Retina (tissue), 1 donor: ENCODE measurements at places on chromosomes 6 and 20.

GRCh38 chr20:62797671-62798532, 1.6 kb downstream of the MRGBP start:
- DNase-seq = no peak

DNA sequence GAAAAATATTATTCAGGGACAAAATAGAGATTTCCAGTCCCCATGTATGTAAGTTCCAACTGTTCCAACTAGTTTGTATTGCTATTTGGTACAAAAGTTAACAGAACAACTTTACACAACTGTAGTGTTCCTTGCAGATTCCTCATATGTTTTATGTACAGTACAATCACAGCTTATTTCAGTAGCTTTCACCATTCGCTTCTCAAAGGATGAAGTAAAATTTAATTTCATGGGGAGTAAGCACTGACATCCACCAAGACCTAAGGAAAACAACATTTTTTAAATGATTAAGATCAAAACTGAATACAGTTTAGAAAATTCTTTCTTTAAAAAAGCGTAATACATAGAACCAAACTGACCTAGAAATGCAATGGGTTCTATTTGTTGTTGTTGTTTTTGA, 24.6 kb downstream of the ZNF217 start:
- no peak for DNase-seq

GRCh38 chr6:5860849-5861248, 145.9 kb downstream of the NRN1 start:
- no peak for DNase-seq

GRCh38 chr20:7790189-7790588, 150.1 kb downstream of the HAO1 start:
- no peak for DNase-seq

DNA sequence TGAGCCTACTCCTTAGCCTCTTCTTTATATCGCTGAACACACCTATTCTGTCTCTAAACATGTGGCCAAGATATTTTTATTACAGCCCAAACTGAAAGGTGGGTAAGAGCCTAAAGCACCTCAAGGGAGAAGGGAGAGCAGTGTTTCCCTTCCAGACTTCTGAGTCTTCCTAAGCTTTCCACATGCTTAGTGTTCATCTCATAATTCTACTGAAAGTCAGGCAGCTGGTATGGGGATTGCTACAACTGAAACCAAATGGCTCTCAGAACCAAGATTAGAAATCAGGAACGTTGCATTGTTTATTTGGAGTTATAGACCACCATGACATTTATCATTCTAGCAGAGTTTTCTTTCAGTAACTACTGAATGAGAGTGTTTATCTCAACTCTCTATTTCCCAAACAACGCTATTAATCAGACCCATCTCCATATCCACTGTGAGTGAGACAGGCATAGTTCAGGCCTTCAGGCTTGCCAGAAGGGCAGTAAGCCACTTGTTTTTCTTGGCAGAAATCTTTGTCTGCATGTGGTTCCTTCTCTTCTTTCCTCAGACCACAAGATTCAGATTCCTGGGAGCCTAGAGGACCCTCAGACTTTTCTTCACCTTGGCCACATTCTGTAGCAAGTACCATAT, 22.8 kb downstream of the VGLL2 start:
- no peak for DNase-seq

DNA sequence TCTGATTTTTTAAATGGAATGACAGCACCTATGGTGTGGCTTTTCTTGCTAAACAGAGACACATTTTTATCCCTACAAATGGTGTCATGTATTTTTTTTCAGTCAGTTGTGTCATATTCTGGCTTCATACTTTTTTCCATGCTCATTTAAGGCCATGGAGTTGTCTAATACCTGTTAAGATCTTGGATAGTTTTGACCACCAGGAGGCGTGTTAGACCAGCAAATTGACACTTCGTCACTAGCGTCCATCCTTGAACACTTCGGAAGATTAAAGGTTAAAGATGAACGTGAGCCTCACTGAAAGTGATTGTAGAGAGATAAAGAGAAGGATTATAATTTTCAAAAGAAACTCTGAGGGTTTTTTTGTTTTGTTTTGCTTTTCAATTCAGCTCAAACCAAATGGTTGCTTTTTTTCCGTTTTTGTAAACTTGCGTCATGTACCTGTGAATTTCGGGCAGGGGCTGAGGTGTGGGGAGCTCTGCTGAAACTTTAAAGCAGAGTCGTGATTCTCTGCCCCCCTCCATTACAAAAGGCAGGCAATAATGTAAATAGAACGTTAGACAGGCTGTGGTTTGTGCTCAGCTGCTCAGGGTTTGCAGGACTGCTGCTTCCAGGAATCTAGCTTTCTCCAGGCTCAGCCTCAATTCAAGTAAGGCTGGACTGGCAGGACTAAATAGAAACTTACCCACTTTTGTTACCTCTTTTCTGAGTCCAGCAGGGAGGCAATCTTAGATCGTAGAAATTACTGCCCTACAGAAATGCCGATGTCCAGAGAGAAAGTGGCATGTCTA, 245.1 kb downstream of the FOXA2 start:
- DNase-seq = peak; percentile 57

GRCh38 chr6:87905101-87905641, 142.5 kb upstream of the SPACA1 start:
- no peak for DNase-seq

- peak; percentile 31 for DNase-seq
Measured at GRCh38 chr6:157763129-157763903, 59.7 kb upstream of the SNX9 start.

- no peak for DNase-seq
Measured at GRCh38 chr6:127786109-127786508, 114.7 kb downstream of the THEMIS start.

- DNase-seq = no peak
Measured at GRCh38 chr6:169880516-169880915, 129.1 kb downstream of the ERMARD start.

GRCh38 chr6:137286916-137287315, 67.7 kb upstream of the IFNGR1 start:
- DNase-seq = no peak

- DNase-seq = no peak
Measured at GRCh38 chr20:15220778-15221565, 883.6 kb upstream of the FLRT3 start.

DNA sequence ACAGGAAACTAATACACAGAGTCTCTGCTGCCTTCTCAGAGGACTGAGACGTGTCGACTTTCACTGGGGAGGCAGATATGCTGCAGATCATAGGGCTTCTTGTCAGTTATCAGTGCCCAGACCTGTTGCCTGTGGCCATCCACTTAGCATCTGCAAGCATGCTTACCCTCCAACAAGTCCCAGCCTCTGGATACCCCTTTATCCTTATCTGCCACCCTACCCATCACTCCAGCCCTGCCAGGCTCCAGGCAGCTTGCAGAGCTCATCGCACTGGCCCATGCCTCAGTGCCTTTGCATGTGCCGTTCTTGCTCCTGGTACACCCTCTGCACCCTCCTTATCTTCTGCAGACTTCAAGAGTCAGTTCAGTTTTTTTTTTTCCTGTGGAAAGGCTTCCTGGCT, 119.2 kb downstream of the TOX2 start:
- DNase-seq = no peak

GRCh38 chr6:37149745-37150144, 20.2 kb upstream of the PIM1 start:
- DNase-seq = no peak

GRCh38 chr20:7090001-7090400, 322.5 kb downstream of the BMP2 start:
- DNase-seq = no peak

GRCh38 chr6:134398453-134398852, 80.5 kb upstream of the SGK1 start:
- no peak for DNase-seq

DNA sequence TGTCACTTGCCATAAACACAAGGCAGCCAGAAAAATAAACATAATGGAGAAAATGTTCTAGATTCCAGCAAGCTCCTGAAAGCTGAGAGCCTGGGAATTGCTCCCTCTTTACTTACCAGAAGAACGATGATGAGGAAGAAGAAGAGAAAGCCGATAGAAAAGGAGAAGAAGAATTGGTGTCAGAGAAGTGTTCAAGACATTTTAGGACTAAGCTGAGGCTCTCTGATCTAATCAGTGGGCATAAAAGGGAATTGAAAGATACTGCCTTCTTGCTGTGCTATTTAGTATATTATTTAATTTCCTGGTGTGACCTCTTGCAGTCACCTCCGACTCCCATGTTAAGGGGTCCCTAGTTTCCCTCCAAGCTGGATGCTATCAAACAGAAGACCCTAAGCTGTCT, 316.6 kb upstream of the JARID2 start:
- no peak for DNase-seq

DNA sequence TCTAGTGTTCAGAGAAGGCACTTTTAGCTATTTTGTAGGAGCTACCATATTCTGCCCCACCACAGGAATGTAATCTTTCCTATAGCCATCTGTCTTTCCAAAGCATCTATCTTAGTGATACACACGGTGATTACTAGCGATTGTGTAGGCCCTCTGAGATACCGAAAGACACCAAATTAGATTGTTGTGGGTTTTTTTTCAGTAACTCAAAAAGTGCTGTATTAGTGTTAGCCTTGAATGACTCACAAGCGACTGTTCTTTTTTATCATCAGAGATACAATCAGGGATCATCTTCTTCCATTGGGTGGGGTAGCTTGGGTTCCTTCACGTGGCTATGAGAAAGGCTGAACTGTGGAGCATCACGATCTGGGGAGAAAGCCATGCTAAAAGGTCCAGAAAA, 160.2 kb downstream of the MTFR2 start:
- no peak for DNase-seq

DNA sequence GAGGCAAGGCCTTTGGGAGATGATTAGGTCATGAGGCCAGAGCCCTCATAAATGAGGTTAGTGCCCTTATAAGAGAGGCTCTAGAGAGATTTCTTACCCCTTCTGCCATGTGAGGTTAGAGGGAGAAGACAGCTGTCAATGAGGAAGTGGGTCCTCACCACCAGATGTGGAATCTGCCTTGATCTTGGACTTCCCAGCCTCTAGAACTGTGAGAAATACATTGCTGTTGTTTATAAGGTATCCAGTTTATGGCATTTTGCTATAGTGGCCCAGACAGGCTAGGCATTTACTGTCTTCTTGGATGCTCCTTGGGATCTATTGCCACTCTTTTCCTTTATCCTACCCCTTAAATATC, 57.1 kb upstream of the CITED2 start:
- DNase-seq = no peak

DNA sequence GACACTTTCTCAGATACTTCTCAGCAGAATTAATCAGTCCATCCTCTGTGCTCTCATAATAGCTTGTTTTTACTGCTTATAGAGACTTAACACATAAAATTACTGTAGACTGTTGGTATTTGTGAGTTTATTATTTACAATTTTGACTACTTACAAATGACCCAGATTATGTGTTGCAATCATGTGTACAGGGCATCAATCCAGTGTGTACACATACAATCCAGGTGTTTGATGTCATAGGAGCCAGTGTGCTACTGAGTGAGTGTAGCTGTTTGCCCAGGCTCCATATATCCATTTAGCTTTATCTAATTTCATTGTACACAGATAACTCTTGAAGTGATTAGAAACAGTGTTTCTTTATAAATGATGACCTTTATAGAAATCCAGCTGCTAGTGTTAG, 31.3 kb downstream of the TRMT11 start:
- no peak for DNase-seq

GRCh38 chr6:125863023-125863422, 72.3 kb downstream of the NCOA7 start:
- no peak for DNase-seq

DNA sequence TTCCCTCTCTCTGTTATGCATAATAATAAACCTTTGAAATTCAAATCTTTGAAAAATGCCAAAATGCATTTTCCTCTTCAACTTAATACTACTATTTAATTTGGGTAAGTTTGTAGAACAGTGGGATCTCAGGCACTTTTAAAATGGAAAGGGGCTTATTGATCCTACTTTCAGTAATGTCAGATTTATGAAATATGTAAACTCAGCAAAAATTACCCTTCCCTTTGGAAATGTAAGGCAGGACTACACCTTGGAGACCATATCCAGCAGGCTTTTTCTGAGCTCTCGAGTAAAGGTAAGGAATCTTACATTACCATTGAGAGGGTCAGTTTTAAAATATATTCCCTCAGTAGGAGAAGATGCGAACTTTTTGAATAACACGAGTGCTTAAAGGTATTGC, 149.0 kb downstream of the LAMP5 start:
- no peak for DNase-seq

GRCh38 chr6:170025341-170025911, 265.5 kb downstream of the DLL1 start:
- DNase-seq = no peak

- no peak for DNase-seq
Measured at GRCh38 chr6:24949020-24949569, 13.3 kb upstream of the RIPOR2 start.

- no peak for DNase-seq
Measured at GRCh38 chr20:52616629-52617028, 355.5 kb upstream of the TSHZ2 start.

DNA sequence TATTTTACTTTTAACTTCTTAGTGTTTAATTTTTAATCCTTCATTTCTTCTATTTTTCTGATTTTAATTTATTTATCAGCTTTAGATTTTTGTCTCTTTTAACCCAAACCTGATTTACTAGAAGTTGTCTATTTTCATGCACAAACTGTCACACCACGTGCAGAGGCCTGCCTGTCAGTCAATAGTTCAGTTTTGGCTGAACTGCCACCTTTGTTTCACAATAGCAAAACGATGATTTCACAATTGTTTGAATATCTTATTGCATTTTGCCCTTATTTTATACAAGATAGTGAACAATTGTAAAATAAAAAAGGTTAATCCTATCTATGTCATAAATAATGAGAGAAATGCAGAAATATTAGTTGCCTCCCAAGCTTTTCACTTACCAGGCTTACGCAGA, 24.0 kb upstream of the PPP1R3G start:
- DNase-seq = no peak

DNA sequence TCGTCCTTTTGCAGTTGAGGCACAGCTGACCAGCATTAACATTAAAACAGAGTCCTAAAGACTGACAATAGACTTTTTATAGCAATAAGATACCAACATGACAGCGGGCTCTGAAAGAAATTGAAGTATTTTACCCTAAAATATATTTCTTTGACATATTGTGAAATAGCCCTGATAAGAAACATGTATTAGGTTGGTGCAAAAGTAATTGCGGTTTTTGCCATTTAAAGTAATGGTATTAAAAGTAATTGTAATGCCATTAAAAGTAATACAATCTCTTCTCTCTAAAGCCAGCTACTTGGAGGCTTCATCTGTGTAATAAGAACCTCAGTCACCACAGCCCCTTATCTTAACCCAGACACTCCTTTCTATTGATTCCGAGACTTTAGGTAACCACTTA, 394.6 kb downstream of the PREX1 start:
- DNase-seq = no peak

- peak; percentile 15 for DNase-seq
Measured at GRCh38 chr6:148203970-148204369, 138.7 kb upstream of the SASH1 start.

- no peak for DNase-seq
Measured at GRCh38 chr6:54390362-54390761, 82.1 kb downstream of the TINAG start.

DNA sequence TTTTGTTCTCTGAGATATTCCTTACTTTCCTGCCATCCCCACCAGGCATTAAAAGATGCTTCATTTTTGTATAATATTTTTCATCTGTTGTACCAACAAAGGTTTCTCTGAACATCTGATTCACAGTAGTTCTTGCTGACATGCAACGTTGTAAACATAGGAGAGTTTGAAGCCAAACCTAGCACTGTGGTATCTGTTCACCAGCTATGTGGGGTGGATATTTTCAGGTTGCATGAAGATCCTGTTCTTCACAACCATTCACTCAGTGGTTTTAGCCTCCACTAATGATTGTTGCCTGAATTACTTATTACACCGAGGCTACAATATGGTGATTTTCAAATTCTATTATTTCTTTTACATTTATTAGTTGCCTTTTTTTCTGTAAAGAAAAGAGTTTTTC, 56.5 kb downstream of the EYA4 start:
- no peak for DNase-seq
